Stimulated activated CD4-positive, alpha-beta T cell treated with anti-CD3 and anti-CD28 coated beads, TNF-alpha, amount 100 ng/mL, for 48 hours (primary cell): ENCODE measurements at places on chromosomes 2 and 18.

DNA sequence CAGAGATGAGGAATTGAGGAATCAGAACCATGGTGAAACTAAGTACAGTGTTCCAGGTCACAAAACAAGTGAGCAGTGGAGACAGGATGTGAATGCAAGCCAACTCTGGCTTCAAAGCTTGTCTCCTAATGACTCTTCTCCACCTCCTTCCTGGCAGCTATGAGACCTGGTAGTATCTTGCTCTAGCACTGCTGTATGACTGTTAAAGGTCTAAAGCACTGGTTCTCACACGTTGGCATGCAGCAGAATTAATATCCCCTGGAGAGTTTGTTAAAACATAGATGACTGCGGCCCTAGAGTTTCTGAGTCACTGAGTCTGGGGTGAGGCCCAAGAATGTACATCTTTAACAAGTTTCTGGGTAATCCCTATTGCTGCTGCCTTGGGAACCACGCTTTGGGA is 63.3 kb downstream of the SUCLG1 start:
- no peak for DNase-seq

- DNase-seq = no peak
Measured at GRCh38 chr18:4510711-4511110, 55.6 kb upstream of the DLGAP1 start.

DNA sequence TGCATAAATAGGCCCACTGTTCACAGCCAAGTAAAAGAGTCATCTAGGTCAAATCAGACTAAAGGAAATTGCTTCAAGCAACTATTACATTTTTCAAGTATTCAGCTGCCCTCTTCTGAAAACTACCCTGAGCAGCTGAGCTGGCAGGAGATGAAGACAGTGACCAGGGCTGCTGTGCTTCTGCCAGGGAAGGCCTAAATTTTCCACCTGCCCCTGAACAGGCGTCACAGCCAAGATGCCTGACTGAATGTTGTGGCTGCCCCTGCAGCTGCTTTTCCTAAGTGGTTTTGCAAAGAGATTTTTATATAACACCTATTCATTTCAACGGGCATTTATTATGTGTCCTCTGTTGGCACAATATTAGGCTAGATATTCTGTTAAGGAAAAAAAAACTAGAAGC is 96.7 kb upstream of the RPE start:
- DNase-seq = no peak

DNA sequence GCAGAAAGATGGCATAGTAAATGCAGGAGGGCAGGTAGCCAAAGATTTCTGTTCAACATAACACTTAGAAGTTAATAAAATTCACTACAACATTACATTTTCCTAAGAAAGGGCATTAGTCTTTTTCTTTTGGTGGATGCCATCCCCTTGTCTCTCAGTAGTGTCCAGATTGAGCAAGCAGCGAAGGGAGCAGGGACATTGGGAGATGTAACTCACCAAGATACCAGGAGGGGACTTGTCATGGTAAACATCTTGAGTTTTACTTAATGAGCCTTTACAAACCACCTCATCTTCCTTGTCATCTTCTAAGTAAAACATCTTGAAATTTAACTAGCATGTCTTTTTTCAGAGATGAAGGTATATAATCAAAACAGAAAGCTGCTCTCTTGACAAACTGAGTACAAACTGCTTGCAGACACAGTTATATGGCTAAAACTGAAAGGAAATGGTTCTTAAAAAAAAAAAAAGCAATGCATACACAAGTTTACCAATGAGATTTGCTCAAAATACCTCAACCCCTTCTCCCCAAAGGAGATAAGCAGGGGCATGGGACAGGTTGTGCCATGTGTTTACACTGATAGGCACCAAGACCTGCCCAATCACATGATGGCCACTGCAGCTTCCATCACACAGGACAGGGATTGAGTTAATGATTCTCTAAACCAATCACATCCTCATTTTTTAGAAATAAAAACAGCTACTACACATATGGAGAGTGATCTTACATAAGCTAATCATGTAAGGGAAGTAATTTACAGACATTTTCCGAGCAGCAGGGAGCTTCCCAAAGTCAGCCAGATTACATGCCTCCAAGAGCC is 30.3 kb downstream of the LPIN2 start:
- no peak for DNase-seq

GRCh38 chr2:100744184-100744583 is 75.8 kb upstream of the NPAS2 start:
- no peak for DNase-seq

- no peak for DNase-seq
Measured at GRCh38 chr2:162257425-162257824, 14.2 kb upstream of the FAP start.

- DNase-seq = no peak
Measured at GRCh38 chr2:37323176-37323780, 1.4 kb downstream of the PRKD3 start.

DNA sequence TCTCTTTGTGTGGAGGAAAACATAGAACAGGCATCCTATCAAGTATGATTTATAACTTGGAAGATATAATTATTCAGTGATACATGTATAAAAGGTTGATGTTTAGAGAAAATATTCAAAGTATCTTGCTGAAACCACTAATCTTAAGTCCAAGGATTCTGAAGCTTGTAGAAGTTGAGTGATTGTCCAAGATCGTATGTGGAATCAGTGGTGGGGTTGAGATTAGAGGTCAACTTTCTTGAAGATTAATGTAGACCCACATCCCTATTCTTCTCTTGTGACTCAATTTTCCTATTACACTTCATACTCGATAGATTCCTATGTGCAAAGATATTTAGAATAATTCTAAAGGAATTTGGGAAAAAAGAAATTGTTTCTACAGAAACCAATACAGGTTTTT is 1565.9 kb upstream of the ACVR2A start:
- no peak for DNase-seq

DNA sequence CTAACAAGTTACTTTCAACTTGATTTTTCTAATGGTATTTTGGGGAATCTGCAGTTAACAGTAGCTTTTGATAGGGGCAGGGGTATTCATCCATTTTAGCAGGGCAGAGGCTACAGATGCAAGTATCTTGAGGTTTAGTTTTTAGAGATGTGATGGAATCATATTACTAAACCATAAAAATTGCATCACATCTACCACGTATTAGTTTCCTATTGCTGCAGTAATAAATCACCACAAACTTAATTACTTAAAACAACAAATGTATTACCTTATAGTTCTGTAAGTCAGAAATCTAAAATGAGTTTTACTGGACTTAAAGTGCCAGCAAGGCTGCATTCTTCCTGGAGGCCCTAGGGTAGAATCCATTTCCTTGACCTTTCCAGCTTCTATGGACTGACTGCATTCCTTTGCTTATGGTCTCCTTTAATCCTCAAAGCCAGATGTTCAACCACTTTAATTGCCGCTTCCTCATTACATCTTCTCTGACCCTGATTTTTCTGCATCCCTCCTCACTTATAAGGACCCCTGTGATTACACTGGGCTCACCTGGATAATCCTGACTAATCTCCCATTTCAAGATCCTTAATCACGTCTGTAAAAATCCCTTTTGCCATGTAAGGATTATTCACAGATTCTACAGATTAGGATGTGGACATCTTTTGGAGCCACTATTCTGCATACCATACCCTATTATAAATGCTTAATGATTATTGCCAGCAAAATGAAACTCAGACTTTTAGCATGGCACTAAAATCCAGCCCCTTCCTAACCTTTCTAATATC is 21.9 kb upstream of the EXOC6B start:
- DNase-seq = no peak

DNA sequence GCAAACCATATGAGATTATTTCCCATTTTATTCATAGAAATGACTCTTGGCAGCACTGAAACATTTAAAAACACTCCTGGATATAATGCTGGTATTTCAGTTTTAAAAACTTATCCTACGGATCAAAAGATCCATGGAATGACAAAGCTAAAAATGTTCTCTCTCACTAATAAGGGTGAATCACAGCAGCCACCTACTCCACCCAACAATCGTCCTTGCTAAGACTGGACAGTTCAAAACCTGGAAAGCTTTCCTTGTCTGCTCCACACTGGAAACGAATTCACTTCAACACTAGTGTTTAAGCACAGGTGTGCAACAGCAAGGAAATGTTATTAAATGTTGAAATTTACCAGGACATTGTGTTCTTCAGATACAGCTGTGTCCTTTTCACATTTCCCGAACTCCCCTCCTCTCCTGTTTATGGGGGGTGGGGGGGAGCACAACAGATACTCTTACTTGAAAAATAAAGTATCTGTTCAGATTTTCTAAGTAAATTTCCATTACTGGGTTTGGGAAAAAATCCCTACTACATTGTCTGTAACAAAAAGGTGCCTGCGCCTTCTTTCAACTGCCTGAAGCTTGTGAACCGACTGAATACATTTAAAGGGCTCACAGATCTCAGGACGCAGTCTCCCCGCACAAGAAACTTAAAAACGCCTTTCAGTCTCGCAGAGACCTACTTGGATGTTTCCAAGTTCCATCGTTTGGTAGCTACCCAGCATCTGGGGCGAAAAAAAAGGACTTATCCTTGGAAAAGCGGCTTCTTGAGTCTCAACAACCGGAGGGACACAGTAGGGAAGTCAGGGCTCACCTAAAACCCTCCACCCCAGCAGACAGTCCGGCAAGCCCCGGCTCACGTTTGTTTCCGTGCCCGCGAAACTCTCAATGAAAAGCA is 1.3 kb downstream of the YWHAQ start:
- DNase-seq = no peak
